ENCODE measurements at places on chromosomes 6 and 20.

DNA sequence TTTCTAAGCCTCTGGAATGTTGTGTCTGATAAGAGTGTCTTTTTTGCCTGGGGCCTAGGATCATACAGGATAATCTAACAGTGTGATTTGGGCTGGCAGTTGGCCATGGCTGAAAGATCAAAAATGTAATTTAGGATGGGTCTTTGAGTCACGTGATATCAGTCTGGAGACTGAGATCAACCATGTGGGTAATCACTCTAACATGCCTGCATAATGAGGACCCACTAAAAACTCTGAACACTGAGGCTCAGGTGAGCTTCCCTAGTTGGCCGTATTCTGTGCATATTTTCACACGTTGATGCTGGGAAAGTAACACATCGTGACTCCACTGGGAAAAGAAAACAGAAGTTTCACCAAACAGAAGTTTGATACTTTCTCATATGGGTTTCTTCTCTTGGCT, 6.3 kb upstream of the MMS22L start:
- DNase-seq, result no peak

DNA sequence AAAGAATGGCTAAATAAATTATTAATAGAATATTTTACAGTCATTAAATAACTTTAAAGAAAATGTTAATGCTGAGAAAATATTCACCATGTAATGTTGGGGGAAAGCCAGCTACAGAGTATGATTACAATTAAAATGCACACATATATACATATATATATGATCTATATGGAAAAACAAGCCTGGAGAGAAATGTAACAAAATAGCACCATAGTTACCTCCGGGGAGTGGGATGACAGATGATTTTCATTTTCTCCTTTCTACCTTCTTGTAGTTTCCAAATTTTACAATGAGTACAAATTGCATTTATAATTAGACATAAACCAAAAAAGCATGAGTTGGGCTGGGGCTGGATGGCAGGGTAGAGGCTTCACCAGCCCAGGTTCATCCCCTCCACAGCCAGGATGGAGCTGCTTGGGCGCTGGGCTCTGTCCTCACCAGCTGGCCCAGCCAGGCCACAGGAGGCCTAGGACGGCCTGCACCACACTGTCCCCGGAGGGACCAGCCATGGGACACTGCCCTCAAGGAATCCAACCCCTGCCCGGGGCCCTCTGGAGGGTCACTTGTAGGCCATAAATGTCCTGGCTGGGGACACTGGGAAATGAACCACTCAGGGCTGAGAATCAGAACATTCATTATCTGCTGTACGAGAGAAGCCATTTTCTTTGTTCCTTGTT, 10.3 kb downstream of the C20orf203 start:
- no peak for DNase-seq

GRCh38 chr20:43800186-43800585, 73.4 kb upstream of the GTSF1L start:
- no peak for DNase-seq

- DNase-seq, result no peak
These were observed 94.4 kb upstream of the CD93 start for GRCh38 chr20:23180451-23180921.

GRCh38 chr6:105994591-105995390, 91.3 kb upstream of the PRDM1 start:
- peak; percentile 55 for DNase-seq

- no peak for DNase-seq
These were observed 114.3 kb downstream of the UBE3D start for GRCh38 chr6:82951389-82951788.

DNA sequence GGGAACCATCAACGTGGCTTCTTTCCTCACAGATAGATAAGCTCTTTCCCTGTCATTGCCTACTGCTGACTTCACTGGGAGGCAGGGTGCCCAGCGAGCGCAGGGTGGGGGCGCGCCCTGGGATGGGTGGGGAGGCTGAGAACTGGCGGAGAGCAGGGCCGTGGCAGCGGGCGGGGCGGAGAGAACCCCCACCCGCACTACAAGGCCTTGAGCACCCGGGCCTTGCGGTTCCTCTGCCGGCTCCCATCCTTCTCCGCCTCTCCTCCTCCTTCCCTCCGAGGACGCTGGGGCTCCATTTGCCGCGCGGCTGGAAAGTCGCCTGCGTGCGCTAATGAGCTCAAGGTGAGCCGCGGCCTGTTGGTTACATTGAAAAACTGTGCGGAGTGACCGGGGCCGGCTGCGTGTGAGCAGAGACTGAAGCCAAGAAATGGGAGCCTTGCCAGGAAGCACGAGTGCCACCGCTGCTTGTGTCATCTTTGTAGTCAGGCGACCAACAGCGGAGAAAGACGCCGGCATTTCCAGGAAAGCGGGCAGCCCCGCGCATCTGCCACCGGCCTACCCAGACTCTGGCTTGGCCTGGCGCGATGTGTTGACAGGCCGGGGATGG, 963.5 kb upstream of the SLC35B3 start:
- no peak for DNase-seq

DNA sequence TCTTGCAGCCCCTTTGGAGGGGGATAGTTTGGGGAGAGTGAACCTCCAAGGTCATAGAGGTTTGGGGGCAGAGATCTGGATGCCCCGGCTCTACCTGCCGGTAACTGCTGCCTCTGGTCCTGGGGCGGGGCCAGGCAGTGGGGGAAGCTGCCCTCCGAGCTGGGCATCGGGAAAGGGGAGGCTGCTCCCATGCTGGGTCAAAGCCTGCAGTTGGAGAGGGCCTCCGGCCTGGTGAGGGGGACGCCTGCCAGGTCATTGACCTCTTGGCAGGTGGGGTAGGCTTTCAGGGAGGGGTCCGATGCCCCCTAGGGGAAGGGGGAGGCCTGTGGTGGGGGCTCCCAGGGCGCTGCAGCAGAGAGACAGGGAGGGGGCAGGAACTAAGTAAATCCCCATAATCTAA, 7.1 kb downstream of the COL11A2 start:
- DNase-seq, result no peak
